Activated CD4-positive, alpha-beta T cell treated with anti-CD3 and anti-CD28 coated beads, Interleukin-2, amount 50 U/mL, for 48 hours (primary cell): ENCODE measurements at places on chromosomes 16 and 17.

DNA sequence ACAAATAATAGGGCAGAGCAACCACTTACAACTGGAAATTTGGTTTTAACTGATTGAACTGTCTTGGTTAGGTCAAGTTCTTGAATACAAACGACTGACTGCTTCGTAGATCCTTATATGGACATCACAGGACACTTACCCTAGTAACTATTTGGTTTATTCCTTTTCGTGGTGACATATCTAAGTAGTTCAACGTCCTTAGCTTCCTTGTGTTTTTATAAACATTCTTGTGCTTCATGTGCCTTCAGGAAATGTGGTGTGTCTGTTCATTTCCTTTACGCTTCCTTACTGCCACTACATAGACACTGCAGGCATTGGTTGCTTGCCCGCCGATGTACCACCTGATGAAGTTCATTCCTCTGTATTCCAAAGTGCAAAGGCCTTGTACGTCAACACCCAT lies 59.3 kb downstream of the USP10 start:
- DNase-seq = no peak

DNA sequence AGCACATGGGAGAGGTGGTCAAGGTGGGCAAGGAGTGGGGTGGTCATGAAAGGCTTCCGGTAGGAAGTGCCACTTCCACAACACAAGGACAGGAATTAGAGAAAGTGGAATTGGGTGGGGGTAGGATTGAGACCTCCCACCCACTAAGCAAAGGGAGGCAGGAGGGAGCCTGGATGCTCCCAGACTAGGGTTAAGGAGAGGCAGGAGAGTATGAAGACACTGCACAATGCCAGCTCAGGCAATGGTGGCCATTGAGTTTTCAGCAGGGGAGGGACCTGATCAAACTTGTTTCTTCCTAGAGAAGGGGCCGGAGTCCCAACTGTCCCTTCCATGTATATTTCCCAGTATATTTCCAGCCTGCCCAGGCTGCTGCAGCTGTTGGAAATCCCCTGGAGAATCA lies 3.1 kb upstream of the RAB11FIP4 start:
- no peak for DNase-seq

DNA sequence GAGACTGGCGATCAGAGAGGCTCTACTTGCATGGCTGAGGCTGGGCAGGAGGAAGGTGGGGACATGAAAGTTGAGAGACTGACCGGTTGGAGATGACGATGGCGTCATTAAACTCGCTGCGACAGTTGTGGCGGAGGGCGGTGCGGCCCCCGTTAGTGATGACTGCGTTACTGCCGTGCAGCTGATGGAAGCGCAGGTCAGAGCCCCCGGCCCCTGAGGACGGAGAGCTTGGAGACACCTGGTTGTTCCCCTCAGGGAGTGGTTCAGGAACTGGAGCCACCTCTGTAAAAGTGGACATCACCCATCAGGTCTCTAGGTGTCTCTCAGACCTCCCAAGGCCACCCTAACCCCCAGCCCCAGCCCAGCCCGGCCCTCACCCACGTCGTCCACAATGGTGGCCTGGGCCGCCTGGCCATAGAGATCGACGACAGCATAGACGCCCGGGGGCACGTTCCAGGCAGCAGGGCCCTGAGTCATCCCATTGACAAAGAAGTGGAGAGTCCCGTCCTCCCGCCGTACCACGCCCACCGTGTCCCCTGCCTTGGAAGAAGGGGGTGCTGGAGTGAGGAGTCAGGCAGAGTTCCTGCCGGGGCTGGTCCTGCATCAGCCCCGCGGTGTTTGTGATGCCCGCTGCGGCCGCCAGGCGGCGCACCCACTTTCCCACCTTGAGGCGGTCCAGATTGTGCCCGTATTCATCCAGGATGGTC lies 5.3 kb downstream of the NEURL4 start:
- peak; percentile 78 for DNase-seq

GRCh38 chr17:59754552-59754951 lies 47.1 kb downstream of the VMP1 start:
- peak; percentile 44 for DNase-seq

DNA sequence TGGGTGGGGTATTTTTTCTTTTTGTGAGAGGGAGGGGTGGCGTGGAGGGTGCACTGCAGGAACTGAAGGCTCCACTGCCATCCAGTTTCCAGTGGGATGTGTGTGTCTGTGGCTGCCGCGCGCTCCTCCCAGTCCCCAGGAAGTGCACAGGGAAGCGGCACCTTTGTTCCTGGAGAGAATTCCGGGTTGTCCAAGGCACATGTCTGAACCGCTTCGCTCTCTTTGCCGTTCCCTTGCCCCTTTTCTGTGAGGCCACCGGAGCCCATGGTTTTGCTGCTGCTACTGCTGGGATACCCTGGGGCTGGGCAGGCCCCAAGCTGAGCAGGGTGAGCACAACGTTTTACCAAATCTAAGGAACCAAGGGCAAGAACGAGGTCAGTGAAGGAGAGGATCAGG lies 19.5 kb downstream of the ACSF3 start:
- no peak for DNase-seq

DNA sequence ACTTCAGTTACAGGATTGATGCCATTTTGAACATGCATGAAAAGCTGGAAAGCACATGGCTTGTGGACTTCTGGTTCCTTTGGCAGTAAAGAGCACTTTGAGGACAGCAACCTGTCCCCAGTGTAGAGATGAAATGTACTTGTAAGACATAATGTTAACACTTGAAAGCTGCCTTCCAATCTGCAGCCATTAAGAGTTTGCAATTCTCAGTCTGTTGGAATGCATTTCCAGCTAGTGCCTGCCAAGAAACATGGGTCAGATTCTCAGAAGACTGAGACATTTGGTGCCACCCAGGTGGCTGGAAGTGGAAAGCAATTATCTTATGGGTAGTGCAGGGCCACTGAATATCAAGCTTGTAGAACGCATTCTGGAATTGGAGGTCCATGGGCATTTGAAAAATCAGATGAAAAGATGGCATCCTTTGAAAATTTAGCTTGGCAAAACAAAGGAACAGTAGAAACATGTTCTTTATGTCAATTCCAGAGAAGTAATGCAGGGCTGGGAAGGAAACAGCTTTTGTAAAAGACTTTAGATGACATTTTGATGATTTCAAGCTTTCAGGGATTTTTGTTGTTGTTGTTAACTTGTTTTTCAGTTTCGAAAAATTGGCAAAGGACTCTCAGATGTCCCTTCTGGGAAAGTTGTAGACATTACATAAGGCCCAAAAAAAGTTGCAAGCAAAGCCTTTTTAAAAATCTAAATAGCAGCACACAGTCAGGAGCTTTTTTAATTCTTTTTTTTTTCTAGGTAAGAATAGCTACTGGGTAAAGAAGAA lies 147.0 kb downstream of the ABCA8 start:
- DNase-seq = no peak

DNA sequence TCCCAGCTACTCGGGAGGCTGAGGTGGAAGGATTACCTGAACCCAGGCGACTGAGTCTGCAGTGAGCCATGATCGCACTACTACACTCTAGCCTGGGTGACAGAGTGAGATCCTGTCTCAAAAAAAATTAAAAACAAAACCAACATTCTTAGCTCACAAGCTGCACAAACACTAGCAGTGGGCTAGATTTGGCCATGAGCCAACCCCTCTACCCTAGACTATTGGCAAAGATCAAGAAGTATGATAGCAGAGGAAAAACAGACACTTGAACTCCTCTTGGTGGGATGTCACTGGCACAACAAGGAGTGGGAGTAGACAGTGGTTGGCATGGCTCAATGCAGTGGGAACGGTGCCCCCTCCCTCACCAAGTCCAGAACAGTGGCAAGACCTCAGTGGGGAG lies 19.6 kb upstream of the RIPOR1 start:
- no peak for DNase-seq

GRCh38 chr17:38403491-38403890 lies 24.8 kb upstream of the ARHGAP23 start:
- no peak for DNase-seq

GRCh38 chr17:65576939-65577338 lies 15.5 kb upstream of the AXIN2 start:
- no peak for DNase-seq

GRCh38 chr17:48462946-48463345 lies 32.9 kb upstream of the SKAP1 start:
- no peak for DNase-seq

DNA sequence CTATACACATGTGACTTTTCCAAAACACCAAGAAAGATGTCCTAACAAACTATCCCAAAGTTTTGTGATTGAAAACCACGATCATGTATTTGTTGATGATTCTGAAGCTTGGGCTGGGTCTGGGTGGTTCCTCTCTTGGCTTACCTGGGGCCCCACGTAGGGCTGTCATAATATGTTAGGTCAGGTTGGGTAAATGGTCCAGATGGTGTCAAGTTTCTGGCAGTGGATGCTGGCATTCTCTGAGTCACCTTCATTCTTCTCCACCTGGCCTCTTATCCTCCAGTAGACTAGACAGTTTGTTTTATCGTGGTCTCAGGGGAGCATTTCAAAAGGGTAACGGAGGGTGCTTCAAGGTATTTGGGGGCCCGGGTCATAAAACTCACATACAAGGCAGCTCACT lies 39.4 kb downstream of the SYCE1L start:
- DNase-seq = no peak

- DNase-seq = no peak
Observed at GRCh38 chr16:12210925-12211869, 234.7 kb downstream of the SNX29 start.

DNA sequence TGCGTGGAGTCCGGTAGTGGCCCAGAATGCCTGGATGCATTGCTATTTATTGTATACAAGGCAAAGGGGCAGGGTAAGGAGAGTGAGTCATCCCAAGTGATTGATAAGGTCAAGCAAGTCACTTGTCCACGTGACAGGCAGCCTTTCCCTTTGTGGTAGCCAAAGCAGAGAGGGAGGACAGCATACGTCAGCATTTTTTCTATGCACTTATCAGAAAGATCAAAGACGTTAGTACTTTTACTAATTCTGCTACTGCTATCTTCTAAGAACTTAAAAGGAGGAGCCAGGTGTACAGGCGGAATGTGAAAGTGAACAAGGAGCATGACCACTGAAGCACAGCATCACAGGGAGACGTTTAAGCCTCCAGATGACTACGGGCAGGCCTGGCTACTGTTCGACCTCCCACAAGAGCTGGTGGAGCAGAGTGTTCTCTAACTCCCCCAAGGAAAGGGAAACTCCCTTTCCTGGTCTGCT lies 47.9 kb upstream of the ARL4D start:
- no peak for DNase-seq

DNA sequence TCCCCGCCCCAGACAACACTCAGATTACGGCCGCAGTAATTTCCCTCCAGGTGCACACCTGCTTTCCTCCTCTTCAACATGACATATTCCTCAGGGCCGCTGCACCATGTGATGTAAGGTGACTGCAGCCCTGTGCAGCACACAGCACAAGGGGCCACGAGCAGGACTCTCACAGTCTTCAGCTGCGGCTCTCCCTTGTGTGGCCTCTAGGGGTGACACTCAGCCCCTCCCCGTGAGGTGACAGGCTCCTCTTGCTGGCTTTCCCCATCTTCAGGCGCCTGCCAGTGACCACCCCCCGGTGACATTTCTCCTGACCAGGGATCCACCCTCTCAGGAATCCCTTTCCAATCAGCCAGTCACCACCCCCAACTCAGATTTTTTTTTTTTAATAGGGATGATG lies 31.3 kb upstream of the ABCC3 start:
- no peak for DNase-seq

- no peak for DNase-seq
Observed at GRCh38 chr17:9522074-9522473, 53.5 kb downstream of the STX8 start.

GRCh38 chr17:72193391-72194106 lies 72.7 kb downstream of the SOX9 start:
- DNase-seq = no peak

- peak; percentile 1 for DNase-seq
Observed at GRCh38 chr17:14268264-14268663, 31.6 kb upstream of the CDRT15 start.

- no peak for DNase-seq
Observed at GRCh38 chr17:10229181-10229580, 30.8 kb upstream of the GAS7 start.

DNA sequence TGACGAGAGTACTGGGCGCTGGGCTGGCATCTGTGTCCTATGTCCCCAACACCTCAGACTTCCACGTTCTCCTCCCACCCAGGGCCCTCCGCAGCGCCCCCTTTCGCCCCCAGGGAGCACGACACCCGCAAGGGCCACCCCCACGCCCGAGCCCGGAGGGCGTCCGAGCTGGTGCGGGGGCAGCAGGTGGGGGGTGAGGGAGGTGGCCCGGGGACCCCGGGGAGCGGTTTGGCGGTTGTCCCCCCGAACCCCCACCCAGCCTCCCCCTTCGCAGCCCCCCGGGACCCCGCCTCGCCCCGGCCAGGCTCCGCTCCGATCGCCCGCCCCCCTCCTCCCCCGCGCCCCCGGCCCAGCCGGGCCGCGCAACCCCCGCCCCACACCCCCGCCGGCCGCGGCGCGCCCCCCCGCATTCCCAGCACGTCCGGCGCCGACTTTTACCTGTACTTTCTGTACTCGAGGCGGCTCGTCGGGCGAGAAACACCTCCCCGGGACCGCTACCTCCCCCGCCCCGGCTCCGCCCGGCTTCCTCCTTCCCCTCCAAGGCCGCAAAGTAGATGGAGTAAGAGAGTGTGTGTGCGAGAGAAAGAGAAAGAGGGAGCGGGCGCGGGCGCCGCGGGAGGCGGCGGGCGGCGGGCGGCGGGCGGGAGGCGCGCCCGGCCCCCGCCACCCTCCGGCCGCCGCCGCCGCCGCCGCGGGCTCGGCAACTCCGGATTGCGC lies 901 bp downstream of the CDYL2 start:
- DNase-seq = peak; percentile 46

DNA sequence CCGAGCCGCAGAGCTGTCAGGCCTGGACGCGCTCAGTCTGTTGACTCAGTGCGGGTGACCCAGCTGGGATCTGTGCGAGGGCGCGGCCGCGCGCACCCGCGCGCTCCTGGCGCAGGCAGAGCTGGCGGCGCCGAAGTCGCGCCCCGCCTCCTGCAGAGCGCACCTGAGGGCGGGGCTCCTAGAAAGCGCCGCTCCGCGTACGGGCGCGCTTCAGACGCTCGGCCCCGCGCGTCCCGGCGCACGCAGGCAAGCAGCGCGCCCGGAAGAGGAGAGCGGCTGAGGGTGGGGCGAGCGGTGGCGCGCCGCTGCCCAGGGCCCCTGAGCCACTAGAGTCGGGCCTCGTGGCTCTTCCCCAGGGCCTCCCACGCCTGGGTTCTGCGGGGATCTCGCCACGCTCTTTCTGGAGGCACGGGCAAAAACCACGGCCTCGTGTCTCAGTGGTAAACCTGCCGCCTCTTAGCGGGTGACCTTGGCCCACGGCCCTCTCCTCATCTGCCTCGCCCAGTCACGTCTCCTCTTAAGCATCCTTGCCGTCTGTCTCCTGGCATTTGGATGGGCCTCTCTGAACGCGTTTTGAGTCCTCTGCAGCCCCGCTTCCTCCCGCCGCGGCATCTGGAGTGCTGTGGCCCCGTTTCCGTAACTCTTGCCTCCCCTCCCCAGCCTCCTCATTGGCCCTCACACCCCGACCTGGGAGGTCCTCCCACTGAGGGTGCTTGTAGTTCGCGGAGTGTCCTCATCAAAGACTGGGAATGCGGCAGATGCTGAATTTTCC lies at the start of gene ABCA5:
Gene ABCA5 (minus strand): TSS at position 74 of the 772 bp plus-strand sequence. CDS start 12,718 bp downstream, outside the sequence.
- peak; percentile 85 for DNase-seq

GRCh38 chr17:27912964-27913363 lies 19.8 kb upstream of the LYRM9 start:
- no peak for DNase-seq
